ENCODE measurements at places on chromosomes 16 and 17.
A peak's percentile ranks its signal among the peaks of the same experiment; 100 is the strongest.

GRCh38 chr16:76598498-76598897, 321.3 kb downstream of the CNTNAP4 start:
- H3K36me3 ChIP-seq: no peaks in the 10 kb centered on the region
- H3K27ac ChIP-seq: no peak overlapping the region
- peaks cover 2% of the 10 kb centered on the region for H3K27me3 ChIP-seq
- H3K4me3 ChIP-seq: no peak overlapping the region
- H3K4me1 ChIP-seq: no peaks in the 10 kb centered on the region
- DNase-seq: no peak

- DNase-seq: no peak
- H3K36me3 ChIP-seq: no peaks in the 10 kb centered on the region
- H3K4me3 ChIP-seq: no peak overlapping the region
- no peaks in the 10 kb centered on the region for H3K27me3 ChIP-seq
These were observed 65.7 kb upstream of the KSR1 start for GRCh38 chr17:27390540-27390939.

- no peak for DNase-seq
These were observed 264.7 kb downstream of the SOX9 start for GRCh38 chr17:72385475-72385874.

DNA sequence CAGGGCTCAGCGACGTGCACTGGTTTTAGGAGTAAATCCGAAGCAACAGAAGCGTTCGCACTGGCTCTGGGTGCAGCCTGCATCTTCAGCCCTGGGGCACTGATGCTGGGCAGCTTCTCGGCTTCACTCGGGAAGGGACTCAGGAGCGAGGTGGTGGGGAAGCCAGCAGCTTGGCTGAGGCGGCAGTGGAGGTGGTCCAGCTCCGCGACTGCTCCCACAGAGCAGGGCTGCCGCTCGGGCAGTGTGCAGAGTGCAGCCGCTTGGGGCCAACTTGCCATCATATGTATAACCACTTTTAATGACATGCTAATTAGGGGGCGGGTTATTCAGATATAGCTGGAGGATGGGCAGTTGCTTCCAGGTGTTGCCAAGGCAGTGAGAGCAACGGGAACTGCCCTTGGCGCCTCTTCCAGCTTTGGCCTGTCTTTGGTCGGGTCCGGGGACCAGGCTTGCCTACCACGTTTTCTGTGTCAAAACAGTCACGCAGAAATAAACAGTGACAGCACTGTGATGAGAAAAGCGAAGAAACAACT, 26.7 kb downstream of the METRNL start:
- H3K27me3 ChIP-seq: no peaks in the 10 kb centered on the region
- peaks cover 26% of the 10 kb centered on the region for H3K4me1 ChIP-seq
- H3K4me3 ChIP-seq: no peak overlapping the region
- DNase-seq: no peak
- no peaks in the 10 kb centered on the region for H3K36me3 ChIP-seq

- H3K36me3 ChIP-seq: no peaks in the 10 kb centered on the region
- no peaks in the 10 kb centered on the region for H3K4me1 ChIP-seq
- H3K27ac ChIP-seq: no peak overlapping the region
- H3K27me3 ChIP-seq: no peaks in the 10 kb centered on the region
- H3K4me3 ChIP-seq: no peak overlapping the region
- no peak for DNase-seq
These were observed 147.8 kb downstream of the PRKCA start for GRCh38 chr17:66450008-66450851.

DNA sequence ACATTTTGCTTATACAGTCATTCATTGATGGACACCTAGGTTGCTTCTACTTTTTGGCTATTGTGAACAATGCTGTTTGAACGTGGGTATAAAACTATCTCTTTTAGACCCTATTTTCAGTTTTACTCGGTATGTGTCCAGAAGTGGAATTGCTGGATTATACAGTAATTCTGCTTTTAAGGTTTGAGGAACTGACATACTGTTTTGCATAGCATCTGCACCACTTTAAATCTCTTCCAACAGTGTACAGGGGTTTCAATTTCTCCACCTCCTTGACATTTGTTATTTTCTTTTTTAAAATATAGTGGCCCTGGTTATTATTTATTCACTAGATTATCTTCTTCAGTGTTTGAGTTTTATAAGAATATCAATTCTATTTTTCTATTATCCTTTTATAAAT, 116.9 kb downstream of the USP22 start:
- H3K27me3 ChIP-seq: no peaks in the 10 kb centered on the region
- H3K4me1 ChIP-seq: peaks cover 26% of the 10 kb centered on the region
- no peak overlapping the region for H3K4me3 ChIP-seq
- no peak overlapping the region for H3K27ac ChIP-seq

GRCh38 chr16:8727857-8728618, 53.6 kb downstream of the ABAT start:
- peaks cover 8% of the 10 kb centered on the region for H3K4me1 ChIP-seq
- H3K36me3 ChIP-seq: no peaks in the 10 kb centered on the region
- no peak overlapping the region for H3K27ac ChIP-seq
- no peaks in the 10 kb centered on the region for H3K27me3 ChIP-seq
- no peak overlapping the region for H3K4me3 ChIP-seq
- no peak for DNase-seq

DNA sequence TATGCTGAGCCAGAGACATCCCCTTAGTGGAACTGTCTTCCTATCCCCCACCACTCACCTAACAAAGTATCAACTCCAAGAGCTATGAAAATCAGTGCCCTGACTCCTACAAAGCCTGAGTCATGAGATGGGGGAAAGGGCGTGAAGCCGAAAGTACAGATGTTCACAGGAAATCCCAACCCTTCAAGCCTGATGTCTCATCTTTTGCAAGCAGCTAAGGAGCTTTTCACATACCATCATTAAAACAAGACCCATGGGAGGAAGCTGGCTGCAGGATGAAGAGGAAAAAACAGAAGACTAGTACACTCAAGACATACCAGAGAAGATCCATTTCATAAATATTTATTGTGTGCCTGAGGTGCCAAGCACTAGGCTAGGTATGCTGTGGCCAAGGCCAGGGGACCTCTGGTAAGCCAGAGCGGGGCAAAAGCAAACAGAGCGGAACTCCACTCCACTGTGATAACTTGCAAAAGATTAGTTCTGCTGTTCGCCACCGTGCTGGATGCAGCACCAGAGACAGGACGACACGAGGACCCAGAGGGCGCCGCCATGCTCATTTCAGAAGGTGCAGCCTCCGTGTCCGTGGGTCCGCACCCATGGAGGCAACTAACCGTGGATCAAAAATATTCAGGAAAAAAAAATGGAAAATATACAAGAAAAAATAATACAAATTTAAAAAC, 4.5 kb upstream of the MNT start:
- no peaks in the 10 kb centered on the region for H3K36me3 ChIP-seq
- H3K4me3 ChIP-seq: no peak overlapping the region
- DNase-seq: no peak
- H3K4me1 ChIP-seq: peaks cover 36% of the 10 kb centered on the region
- H3K27ac ChIP-seq: peak overlapping the region; percentile 94

DNA sequence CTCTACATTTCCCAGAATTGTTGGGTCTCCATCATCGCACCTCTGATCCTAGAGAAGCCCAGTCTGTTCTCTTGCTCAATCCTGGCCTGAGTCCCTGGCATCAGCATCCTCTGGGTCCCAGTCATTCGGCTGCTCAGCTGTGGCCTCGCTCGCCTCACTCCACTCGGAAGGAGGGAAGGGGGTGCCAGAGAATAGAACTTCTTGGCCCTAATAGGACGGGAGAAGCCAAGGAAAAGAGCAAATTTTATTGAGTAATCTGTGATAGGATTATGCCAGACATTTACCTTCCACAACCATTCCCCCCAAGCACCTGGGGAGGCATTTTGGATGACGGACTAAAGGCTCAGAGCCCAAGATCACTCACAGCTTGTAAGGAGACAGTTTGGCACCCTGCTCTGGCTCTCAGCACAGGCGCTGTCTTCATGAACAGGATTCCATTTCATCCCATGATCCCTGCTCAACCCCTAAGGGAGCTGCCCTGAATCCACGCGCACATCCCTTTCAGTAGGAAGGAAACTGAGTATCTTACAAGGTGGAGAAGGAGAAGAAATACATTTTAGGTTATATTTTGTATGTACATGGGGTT, 498 bp upstream of the CLEC10A start:
- H3K36me3 ChIP-seq: no peaks in the 10 kb centered on the region
- no peak for DNase-seq
- H3K4me1 ChIP-seq: no peaks in the 10 kb centered on the region
- no peak overlapping the region for H3K4me3 ChIP-seq

- no peak overlapping the region for H3K4me3 ChIP-seq
- no peak overlapping the region for H3K27ac ChIP-seq
- no peaks in the 10 kb centered on the region for H3K27me3 ChIP-seq
- H3K4me1 ChIP-seq: no peaks in the 10 kb centered on the region
- DNase-seq: no peak
These were observed 72.0 kb downstream of the SKAP1 start for GRCh38 chr17:48357779-48358602.

DNA sequence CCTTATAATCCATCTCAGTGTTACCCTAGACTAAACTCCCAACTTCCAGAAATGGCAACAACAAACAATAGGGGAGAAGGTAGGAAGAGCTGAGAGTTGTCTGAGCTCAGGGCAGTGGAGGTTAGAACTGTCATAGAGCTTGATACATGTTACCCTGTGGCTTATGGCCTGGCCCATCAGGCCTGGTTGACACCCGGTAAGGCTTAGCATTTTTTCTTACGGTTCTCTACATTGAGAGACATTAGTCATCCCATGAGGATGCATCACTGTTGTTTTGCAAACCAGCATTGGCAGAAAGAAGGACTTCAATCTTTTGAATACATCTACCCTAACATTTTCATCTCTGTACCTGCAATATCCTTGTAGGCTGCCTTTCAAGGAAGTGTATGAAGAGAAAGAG, 226.6 kb downstream of the PHKB start:
- H3K4me3 ChIP-seq: no peak overlapping the region
- peaks cover 34% of the 10 kb centered on the region for H3K36me3 ChIP-seq
- no peaks in the 10 kb centered on the region for H3K27me3 ChIP-seq
- no peak for DNase-seq
- no peak overlapping the region for H3K27ac ChIP-seq

- H3K36me3 ChIP-seq: peaks cover 88% of the 10 kb centered on the region
- no peaks in the 10 kb centered on the region for H3K4me1 ChIP-seq
- H3K4me3 ChIP-seq: no peak overlapping the region
- no peak overlapping the region for H3K27ac ChIP-seq
These were observed 12.1 kb downstream of the NDEL1 start for GRCh38 chr17:8447799-8448198.

- no peaks in the 10 kb centered on the region for H3K27me3 ChIP-seq
- H3K27ac ChIP-seq: no peak overlapping the region
- peak; percentile 60 for DNase-seq
- no peak overlapping the region for H3K4me3 ChIP-seq
- no peaks in the 10 kb centered on the region for H3K36me3 ChIP-seq
- H3K4me1 ChIP-seq: peaks cover 5% of the 10 kb centered on the region
These were observed 11.2 kb downstream of the RGS11 start for GRCh38 chr16:264440-264951.
